ENCODE measurements at places on chromosomes 1 and 21. TPM values are rescaled to one million over a fixed set of nuclear protein-coding genes. Genes with fewer than 3 reads are reported as not detected.

Gene SPRR1A
- total RNA-seq = not detected

Gene BATF3
- 5.4 TPM for total RNA-seq

Gene CD1B
- total RNA-seq = not detected

Gene NBPF1
- total RNA-seq = 50.3 TPM

Gene UBL4B
- total RNA-seq = not detected

Gene TNFRSF18
- total RNA-seq = 0.67 TPM

Gene AVPR1B
- not detected for total RNA-seq

Gene KCNH1
- total RNA-seq = 11.6 TPM

Gene RGS13
- not detected for total RNA-seq

Gene DMBX1
- total RNA-seq = not detected

Gene PRDM2
- total RNA-seq = 15.0 TPM

Gene CRP
- total RNA-seq = not detected

DNA sequence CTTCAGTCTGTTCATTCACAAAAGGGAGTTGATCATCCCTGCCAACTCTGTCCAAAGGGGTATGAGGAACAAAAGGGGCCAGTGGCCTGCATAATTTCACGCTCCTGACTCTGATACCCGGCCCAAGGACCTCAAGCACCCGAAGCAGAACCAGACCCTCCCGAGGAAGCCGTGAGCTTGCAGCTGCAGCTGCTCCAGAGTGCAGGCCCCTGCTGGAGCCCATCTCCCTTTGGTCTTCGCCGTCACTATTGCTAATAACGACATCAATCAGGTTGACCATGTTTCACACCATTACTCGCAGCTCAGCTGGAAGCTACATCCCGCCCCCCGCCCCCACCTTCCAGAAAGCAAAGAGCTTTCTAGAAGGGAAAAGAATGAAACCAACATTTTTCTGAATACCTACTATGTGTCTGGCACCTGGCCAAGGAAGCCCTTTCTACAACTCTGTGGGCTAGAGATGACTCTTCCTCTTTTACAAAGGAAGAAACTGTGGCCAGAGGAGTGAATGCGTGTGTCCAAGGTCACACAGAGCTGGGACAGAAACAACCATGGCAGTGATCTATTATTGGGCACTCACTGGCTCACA is 5.5 kb downstream of the NKAIN1 start:
- no peak for DNase-seq

GRCh38 chr1:208977012-208977411 is 606.5 kb upstream of the CAMK1G start:
- no peak for DNase-seq

DNA sequence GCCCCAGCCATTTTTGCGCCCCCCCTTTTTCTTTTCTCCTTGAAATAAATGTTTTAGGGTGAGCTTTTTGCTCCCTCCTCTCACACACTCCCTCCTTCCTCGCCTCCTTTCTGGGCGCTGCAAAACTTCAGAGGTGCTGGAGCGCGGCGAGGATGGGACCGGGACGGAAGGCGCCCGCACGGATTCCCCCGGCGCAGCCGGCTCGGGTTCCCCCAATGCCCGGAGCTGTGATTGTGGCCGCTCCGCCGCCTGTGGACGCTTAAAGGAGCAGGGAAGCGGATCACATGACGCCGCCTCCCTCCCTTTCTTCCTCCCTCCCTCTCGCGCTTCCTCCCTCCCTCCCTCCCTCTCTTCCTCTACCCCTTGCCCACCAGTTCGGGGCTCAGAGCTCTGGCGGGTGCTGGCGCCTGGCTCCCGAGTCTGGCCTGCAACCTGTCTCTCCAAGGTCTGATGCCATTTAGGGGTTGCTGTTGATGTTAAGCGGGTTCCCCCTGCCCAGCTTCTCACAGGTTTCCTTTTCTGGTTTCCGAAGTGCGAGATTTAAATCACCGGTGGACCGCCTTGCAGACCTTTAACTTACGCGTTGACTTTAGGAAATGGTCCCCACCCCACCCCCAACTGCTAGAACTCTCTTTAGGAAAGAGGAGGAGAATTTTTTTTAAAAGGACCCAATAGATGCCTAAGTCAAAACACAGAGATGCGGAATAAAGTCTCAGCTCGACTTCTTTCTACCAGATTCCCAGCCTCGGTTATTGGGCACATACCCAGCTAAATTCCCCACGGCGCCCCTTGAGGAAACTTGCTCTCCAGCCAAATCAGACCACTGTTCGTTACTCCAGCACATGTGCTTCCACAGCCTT is at the start of gene WLS:
TSS of gene WLS (minus strand) at position 235 of the 860 bp plus-strand sequence. CDS start at position 11, 224 bp downstream.
- DNase-seq = no peak

DNA sequence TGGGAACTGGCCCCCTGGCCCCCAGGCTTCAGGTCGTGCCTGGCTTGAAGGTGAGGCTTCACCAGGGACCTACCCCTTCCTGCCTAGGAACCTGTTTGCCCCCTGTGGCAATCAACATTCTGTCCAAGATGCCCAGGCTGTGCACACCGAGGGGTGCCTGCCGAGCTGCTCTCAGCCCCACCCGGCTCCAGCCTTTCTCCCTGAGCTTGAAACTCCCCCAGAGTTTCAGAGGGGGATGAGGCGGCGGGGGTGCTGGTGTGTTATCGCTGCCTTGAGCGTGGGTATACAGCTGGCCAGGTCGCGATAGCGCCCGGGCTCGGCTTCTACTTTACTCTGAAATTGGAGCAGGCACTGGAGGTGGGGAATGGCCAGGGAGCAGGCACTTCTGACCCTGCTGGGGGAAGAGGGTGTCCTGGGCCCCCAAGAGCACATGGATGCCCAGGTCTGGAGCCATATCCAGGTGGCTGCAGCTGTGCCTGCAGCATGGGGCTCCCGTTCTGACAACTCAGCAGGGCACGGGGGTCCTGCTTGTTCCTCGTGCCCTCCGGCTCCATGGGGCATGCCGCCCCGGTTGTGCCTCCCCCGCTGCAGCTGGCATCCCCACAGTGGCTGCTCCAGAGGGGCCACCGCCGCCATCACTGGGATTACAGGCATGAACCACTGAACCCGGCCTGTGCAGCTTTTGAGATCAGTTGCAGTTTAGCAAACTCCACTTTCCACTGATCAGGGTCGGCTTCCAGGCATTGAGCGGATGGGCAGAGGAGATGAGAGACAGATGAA is 29.8 kb downstream of the RYR2 start:
- DNase-seq = no peak

- no peak for DNase-seq
Measured at GRCh38 chr1:151825204-151825603, 6.4 kb downstream of the RORC start.

GRCh38 chr21:44628707-44629391 is 2.0 kb downstream of the KRTAP10-9 start:
- no peak for DNase-seq

DNA sequence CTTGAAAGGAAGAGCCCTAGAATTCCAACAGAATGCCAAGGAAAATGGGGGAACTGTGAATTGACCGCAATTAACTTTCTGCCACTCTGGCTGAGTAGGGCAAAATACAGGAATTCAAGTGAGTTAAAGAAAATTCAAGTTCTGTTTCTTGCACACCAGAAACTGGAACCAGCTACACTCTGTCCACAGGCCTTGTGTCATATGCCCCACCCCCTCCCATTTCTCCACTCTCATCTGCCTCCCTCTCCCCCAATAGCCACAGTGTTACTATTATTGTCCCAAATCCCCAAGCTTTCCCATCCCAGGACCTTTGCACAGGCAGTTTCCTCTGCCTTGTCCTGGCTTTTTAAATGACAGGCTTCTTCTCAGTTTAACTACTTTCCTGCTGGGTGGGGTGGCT is 4.3 kb upstream of the STK40 start:
- DNase-seq = no peak

DNA sequence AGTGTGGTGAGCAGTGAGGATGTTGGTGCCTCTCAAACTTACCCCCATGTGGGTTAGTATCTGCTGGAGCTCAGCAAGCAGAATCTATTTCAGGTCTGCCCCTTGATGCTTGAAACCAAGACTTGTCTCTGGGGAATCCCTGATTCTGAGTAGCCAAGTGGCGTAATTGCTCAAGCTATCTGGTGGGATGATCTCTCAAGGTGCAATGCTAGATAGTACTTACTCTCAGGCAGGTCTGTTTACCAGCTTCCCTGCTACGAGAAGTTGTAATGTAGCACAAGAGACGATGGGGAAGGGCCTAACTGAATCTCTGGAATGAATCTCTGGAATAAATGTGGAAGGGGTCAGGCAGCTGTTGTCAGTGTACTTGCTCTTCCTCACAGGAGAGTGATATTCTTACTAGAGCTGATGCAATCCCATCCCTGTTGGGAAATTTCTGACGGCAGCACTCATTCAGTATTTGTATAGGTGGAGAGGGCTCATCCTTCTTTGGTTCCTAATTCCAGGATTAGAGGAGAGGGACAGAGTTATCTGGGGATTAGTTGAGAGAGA is 65.4 kb downstream of the MACF1 start:
- no peak for DNase-seq

DNA sequence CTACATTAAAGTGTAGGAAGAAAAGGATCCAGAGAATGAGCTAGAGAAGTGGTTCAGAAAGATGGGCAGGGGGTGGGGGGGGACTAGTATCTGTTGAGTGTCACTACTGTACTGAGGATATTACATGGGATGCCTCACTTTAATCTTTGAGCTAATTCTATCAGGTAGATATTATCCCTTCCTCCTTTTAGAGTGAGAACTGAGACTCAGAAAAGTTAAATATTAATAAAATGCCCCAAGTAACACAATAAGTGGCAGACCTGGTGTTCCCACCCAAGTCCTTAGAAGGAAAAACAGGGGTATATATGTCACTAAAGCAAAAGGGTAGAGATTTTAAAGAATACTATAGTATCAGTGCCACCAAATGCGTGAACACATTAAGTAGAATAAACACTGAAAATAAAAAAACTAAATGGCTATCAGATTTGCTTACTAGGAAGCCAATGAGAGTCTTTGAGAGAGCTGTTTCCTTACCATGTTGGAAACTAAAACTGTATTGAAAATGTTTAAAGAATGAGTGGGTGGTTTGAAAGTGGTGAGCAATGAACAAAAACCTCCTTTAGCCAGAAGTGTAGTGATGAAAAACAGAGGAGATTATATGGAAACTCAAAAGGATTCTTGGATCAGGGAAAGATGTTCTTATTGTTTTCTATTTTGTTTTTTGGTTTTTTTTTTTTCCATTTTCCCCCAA is 230.8 kb downstream of the BARHL2 start:
- no peak for DNase-seq

DNA sequence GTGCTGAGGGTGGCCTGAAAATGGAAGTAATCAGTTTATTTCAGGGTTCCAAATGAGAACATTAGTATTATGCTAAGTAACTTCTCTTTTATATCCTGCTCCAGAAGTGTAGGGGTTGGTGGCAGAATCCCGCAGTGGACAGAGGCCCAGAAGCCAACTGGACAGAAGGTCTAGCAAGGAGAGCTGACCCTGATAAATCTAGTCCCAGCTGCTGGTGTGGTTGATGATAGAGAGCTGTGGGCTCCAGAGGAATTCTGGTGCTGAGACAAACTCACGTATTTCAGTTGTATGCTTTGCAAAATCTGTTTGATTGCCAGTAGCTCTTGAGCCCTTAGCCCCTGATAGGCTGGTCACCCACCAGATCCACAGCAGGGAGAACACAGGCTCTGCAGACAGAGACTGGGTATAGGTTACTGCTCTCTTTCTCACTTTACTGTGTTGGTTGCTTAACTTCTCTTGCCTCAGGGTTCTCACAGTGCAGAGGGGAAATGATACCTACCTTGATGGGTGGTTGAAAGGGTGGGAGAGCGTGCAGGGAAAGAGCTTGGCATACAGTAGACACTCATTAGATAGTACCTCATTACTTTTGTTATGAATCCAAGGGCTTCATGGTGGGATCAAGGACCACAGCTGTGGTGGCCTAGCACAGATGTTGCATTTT is 29.6 kb upstream of the CACNA1E start:
- DNase-seq = no peak

GRCh38 chr21:15795533-15795932 is 65.8 kb downstream of the USP25 start:
- no peak for DNase-seq

DNA sequence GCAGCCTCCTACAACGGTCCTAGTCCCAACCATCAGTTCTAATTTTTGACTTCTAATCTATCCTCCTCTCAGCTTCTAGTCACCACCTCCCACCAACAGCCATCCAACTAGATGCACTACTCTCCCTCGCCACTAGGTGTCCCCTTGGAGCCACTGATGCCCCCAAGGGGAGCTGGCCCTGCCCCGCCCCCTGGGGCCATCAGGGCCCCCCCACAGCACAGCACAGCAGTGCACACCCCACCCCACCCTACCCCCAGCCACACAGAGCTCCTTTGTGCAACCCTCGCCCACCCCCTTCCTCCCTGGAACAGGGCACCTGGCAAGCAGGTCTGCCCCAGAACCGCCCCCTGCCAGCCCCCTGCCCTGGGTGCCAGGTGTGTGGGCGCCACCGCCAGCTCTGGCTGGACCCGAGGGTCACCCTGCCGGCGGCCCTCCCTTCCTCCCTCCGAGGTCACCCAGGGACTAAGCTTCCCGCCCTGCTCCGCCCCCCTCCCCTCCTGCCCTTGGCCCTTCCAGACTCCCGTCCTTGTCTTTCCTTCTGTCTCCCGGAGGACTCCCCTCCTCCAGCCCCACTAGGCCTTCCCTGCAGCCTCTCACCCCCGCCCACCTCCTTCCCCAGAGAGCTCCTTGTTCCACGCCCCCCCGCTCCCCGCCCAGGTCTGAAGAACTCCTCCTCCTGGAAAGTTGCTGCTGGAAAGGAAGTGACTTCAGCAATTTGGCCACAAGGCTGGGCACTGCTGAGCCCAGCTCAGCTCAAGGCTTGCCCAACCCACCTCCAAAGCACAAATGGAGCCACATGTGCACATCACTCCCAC is 47.0 kb downstream of the AHDC1 start:
- peak; percentile 84 for DNase-seq

DNA sequence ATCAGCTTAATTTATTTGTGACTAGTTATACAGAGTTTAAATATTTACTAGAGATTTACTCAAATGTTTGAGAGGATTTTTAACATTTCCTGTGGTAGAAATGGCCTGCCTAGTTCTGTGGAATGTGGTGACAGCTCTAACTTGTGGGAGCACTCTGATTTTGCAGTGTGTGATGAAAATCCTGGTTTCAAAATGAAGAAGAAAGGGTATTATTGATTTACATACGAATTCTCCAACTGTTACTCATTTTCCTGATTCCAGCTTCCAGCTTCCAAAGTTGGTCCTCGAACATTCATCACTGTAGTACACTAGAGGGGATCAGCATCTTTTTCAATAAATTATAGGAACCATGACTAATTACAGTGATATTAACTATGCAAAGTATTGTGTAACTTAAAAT is 462.7 kb upstream of the PKN2 start:
- no peak for DNase-seq

DNA sequence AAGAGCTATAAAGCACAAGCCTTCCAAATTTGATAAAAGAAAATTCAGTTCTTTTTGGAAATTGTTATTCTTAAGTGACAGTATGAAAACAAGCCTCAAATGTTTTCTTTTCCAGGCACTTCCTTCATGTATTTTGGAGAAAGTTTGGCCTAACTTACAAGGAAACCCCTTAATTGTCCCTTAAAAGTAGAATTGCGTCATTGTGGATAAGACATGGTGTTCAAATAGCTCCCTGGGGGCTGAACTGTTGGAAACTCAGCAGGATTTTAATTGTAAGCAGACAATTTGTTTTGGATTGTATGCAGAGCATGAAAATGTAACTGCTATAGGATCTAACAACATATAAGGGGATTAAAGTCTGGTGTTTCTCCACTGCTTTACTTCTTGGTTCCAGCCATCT is 35.4 kb upstream of the FGGY start:
- DNase-seq = no peak
